Activated CD8-positive, alpha-beta memory T cell treated with anti-CD3 and anti-CD28 coated beads for 1 hour (primary cell): ENCODE measurements at places on chromosomes 4 and X.

DNA sequence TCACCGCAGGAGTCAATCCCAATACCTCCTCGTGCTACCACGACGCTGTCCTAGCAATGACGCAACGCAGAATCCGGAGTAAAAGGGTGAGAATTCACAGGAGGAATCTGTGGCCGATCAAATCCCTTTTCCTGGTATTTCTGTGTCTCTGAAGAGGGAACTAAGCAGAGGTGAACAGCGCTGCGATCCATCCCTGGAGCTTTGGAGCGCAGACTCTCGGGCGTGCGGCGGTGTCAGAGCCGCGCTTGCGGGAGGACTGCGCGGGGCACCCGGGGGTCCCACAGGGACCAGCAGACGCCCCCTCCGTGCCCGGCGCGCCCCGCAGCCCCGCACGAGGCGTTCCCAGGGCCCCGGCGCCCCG is 17.2 kb upstream of the ZNF718 start:
- no peak for DNase-seq

DNA sequence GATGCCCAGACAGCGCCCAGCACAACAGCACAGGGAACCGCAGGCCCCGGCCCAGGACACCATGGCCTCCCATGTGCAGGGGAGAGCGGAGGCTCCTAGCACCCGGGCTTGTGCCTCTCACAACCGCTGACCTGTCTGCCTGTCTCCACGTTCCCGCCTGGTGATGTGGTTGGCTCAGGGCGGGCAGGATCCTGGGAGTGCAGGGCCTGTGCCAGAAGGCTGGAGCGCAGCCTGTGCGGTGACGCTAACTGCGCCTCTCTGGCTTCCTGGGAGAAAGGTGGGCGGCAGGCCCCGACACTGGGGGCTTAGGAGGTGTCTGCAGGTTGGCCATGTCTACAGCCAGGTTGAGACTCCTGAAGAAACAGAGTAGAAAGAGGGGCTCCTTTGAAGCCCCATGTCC is 48.7 kb downstream of the CPZ start:
- no peak for DNase-seq

DNA sequence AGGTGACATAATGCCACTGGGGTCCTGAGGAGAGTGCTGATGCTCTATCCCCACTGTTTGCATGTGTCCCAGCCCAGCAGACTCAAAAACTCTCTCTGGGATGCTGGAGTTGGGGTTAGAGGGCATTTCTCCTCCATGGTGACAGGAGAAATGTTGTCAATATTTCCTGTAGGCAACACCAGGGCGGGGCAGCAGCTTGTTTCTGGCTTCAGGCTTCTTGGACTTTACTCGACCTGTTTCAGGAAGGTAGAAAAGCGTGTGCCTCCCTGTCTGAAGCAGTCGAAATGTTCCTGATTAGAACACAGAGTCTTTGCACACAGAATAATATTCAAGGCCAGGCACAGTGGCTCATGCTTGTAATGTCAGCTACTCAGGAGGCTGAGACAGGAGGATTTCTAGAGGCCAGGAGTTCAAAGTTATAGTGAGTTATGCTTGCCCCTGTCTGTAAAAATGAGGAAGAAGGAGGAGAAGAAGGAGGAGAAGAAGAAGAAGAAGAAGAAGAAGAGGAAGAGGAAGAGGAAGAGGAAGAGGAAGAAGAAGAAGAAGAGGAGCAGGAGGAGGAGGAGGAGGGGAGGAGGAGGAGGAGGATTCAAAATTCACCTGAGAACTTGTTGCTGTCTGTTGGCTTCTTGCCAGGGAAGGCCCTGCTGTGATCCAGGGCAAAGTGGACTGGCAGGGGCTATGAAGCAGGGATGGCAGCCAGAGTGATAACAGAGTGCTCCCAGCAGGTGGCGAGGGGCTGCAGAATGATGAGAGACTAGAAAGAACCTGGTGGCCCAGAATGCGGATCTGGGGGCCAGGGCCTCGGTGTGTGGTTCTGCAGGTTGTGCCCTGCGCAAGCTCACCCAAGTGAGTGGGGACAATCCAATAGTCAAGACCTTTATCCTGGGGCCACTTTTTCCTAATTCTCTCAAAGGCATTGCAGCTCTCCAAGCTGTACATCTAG is 82.9 kb downstream of the RTL5 start:
- no peak for DNase-seq

DNA sequence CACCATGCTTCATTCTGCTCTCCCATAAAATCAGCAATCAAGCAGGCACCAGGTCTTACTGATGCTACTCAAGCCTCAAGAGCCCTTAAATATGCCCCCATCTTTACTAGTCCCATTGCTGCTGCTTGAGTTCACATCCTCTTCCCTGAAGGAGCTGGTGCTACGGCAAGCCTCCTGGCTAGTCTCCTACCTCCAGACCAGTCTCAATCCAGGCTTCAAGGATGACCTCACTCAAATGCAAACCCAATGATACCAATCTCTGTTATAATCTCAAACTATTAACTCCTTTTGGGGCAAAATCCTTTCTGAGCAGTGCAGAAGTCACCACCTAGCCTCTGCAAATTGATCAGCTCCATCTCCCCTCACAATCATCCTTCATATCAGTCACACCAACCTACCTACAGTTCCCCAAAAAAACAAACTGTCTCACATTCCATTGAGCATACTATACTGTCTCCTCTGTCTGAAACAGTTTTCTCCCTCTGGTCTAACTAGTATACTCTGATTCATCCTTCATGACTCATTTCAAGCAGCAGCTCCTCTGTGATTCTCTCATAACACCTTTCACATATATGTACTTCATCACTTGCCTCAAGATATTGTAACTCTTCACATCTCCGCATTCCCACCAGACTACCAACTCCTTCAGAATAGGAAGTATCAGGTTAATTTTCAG is 30.0 kb downstream of the PAPSS1 start:
- no peak for DNase-seq

DNA sequence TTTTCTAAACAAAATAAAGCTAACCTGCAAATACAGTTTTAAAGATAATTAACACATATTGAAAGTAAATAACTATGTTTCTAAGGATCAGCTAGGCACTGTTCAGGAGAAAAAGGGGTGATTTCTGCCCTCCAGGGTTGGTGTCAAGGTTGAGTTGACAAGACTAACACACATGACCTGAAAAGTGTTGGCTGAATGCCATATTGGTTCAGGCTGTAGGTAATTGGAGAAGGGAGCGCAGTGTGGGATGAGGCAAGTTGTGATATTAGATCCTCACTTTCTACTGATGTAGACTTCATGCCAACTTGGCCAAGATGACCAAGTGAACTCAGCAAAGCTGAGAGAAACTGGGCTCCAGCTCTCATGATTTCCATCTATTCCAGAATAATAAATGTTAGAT is 42.2 kb downstream of the PPM1K start:
- no peak for DNase-seq

- no peak for DNase-seq
These were observed 27.9 kb downstream of the SLC4A4 start for GRCh38 chr4:71366766-71367165.

DNA sequence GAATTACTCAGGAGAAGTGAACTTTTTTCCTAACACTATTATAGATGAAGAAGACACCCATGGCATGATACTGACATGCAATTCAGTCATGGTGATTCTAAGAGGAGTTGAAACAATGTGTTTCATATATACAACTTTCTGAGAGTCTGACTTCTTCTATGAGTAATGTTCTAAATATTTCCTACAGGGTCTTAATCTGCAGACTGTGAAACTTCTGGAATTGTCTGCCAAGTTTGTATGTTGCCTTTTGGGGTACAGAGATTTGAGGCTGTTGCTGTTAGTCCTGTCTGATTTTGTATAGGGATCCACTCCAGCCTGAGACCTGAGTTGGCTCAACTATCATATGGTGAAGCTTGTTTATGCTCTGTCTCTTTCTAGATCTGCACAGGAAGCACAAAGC is 160.6 kb upstream of the GATB start:
- DNase-seq = no peak

DNA sequence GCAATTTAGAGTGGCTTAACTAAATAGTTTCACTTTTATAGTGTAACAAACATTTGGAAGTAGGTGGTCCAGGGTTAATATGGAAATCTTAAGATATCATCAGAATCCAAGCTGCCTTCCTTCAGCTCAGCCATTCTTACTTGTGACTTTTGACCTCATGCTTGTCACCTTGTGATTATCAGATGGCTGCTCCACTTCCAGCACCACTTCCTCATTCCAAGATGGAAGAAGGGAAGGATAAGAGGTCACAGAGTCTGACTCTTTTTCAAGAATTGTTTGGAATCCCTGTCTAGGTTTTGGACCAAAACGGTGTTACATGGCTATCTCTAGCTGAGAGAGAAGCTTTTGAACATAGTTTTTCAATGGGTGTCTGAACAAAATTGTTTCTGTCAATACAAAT is 39.9 kb downstream of the MTTP start:
- DNase-seq = no peak

- no peak for DNase-seq
These were observed 46.3 kb downstream of the TEX13B start for GRCh38 chrX:107935664-107936433.

GRCh38 chr4:150782311-150782710 is 200.4 kb downstream of the MAB21L2 start:
- no peak for DNase-seq

GRCh38 chr4:56283375-56283774 is 103.9 kb downstream of the AASDH start:
- DNase-seq = no peak

- DNase-seq = no peak
These were observed 1240.7 kb downstream of the C4orf33 start for GRCh38 chr4:130336585-130337217.

- DNase-seq = no peak
These were observed 15.2 kb upstream of the PACRGL start for GRCh38 chr4:20684852-20685763.

GRCh38 chr4:156939139-156939538 is 32.5 kb downstream of the PDGFC start:
- no peak for DNase-seq

- DNase-seq = no peak
These were observed 168.2 kb downstream of the COL25A1 start for GRCh38 chr4:109134268-109134667.

- no peak for DNase-seq
These were observed 12.1 kb upstream of the DCTD start for GRCh38 chr4:182929296-182929695.

GRCh38 chr4:113618205-113618604 is 143.3 kb downstream of the CAMK2D start:
- DNase-seq = no peak

- no peak for DNase-seq
These were observed 62.6 kb upstream of the LIMCH1 start for GRCh38 chr4:41475402-41475801.

GRCh38 chr4:3827616-3828492 is 61.7 kb downstream of the ADRA2C start:
- DNase-seq = no peak

- DNase-seq = no peak
These were observed 152.0 kb upstream of the FTHL17 start for GRCh38 chrX:31223817-31224216.

- no peak for DNase-seq
These were observed 4.1 kb downstream of the OPHN1 start for GRCh38 chrX:68429216-68429615.

DNA sequence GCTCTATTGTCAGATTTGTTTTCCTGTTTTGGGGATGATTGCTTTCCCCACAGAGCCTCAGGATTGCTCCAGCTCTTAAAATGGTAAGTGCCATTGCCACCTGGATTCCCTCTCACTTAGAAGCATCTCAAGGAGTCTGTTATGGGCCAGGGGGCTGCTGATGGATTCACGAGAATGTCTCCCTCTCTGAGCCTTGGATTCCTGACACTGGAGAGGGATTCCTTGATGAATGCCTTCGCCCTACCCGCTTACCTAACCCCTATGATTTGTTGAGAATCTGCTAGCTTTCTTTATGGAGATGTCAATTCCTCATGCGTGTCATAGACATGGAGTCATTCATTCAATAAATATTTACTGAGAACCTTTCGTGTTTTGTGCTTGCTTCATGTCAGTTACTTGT is 36.9 kb upstream of the TENM3 start:
- no peak for DNase-seq

- DNase-seq = no peak
These were observed 109.7 kb downstream of the MSL3 start for GRCh38 chrX:11867610-11868345.

- no peak for DNase-seq
These were observed 184.2 kb downstream of the KDR start for GRCh38 chr4:54940996-54941865.

DNA sequence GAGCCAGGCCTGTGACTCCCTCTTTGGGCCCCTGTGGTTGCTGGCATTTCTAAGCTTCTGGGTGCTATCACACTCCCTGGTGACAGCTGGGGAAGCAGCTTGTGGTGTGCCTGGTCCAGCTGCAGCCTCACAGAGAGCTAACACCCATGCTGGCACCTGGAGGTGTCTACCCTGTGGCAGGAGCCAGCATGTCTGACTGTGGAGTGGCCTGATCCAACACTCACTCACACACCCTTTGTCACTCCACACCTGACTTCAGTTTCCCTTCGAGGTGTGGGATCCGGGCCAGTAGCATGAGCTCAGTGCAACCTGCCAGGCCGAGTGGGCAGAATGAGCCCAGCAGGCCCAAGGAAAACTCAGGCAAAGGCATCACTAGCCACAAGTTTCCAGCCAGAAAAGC is 67.5 kb downstream of the TECRL start:
- DNase-seq = no peak

GRCh38 chr4:87388901-87389300 is 2.1 kb downstream of the HSD17B11 start:
- no peak for DNase-seq

DNA sequence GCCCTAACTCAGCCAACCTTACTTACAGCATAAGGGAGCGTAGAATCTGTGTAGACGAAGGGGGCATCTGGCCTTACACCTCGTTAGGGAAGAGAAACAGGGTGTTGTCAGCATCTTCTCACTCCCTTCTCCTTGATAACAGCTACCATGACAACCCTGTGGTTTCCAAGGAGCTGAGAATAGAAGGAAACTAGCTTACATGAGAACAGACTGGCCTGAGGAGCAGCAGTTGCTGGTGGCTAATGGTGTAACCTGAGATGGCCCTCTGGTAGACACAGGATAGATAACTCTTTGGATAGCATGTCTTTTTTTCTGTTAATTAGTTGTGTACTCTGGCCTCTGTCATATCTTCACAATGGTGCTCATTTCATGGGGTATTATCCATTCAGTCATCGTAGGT is 14.6 kb downstream of the PLP1 start:
- DNase-seq = no peak

GRCh38 chrX:19639813-19640462 is 124.6 kb upstream of the MAP3K15 start:
- no peak for DNase-seq

GRCh38 chrX:10509397-10509796 is 111.0 kb downstream of the MID1 start:
- no peak for DNase-seq

GRCh38 chr4:139666735-139667281 is 1.2 kb downstream of the MGST2 start:
- DNase-seq = no peak
